ENCODE measurements at places on chromosomes 4 and X.

DNA sequence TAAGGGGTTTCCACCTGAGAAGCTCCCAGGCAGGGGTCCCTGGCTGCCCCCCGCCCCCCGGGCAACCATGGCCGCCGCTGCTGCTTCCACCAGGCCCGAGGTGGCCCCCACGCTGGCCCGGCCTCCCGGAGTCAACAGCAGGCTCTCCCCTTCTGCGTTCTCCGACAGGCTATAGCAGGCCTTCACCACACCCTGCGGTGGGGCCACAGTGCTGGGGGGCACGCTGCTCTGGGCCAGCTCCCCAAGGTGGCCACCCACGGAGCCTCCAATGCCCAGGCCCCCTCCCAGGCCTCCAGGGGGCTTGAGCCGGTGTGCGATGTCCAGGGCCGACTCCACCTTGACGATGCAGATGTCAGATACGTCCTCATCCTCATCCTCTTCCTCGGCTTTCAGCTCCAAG is 72.5 kb downstream of the UBE2K start:
- DNase-seq: no peak

DNA sequence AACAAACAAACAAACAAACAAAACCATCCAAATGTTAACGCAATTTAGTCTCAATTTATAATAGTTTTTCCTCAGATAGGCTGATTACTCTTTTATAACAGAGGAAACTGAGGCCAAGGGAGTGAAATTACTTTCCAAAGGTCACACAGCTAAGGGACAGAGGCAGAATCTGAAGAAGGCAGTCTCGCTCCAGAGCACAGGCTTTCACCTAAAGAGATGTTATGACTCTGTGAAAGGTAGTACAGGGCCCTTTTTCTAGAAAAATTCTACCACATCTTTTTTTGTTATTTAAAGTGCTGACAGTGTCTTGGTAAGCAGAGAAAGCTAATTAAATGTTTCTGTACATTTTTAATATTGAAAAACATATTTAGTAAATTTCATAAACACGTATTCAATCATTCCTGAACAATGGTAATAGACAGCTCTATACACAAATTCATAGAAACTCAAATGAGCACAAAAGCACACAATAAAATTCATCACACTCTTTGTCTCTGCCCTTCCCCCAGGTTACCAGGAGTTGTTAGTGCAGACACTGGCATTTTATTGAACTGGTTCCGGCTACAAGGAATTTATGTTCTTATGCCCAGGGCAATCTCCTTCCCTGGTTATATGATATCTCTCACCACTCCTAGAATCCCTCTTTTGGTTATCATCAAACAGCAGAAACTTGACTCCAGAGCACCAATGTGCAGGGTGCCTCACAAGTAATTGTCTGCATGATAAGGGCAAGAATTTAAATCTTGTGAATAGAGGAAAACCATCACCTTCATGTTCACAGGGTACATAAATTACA is 7.7 kb upstream of the APBB2 start:
- DNase-seq: no peak

DNA sequence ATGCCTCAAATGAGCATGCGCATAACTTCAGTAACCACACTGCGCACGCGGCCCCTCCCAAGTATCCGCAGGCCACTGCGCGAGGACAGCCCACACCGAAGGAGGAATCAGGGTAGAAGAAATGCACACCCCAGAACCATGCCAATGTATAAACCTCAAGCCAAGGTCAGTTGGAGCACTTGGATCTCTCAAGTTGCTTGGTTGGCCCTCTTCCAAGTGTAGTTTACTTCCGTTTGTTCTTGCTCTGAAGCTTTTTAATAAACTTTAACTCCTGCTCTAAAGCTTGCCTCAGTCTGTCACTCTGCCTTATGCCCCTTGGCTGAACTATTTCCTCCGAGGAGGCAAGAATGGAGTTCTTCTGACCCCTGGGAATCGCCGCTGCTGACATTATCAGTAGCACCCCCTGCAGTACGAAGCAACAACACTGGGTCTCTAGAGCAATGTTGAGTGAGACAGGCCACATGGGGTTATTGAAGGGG is 22.0 kb upstream of the SPINK2 start:
- DNase-seq: no peak

DNA sequence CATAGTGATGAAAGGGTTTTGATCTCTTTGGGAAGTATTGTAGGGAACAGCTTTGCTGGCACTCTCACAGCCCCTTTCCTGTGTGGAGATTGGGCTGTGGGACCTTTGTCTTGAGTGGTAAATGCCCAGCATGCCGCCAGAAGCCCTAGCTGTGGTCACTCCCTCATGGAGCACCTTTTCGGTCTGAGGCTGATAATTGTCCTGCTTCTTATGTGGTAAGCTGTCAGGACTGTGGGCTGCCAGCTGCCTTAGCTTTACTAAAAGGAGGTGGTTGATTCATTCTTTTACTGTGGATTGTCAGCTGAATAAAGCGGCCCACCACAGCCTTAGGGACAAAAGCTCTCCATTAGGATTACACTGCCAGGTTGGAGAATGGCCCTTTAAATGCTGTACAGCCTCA is 7.1 kb downstream of the PASD1 start:
- DNase-seq: no peak

DNA sequence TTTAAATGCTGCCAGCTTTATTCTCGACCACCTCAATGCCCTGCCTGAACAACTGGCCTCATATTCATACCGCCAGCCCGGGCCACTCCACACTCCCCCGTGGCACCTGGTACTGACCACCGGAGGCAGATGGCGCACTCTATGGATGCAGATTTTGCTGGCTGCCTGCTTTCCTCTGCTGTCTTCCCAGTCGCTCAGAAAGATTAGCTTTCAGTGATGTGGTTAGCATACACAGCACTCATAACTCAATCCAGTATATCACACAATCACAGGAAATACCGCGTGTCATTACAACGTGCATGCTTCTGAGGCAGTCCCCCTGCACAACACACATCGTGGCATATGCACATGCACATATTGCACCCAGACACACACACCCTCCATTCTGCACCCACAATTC is 147.2 kb upstream of the BCOR start:
- DNase-seq: no peak

- DNase-seq: no peak
Measured at GRCh38 chr4:137881641-137882040, 349.3 kb upstream of the PCDH18 start.

DNA sequence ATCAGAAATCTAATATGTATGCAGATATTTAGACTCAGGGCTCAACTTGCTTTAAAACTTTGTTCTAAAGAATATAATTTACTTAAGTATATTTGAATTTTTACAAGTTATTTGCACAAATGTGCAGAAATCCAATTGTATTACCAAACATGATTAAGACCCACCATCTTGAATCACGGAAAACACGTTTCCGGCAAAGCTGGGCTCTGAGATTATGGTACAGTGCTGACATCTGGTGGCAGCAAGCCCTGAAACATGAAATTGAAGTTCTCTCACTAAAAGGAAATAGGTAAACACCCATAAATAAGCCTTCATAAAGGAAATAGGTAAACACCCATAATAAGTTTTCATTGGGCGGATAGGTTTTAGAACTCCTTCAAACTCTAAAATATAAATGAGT is 98.3 kb upstream of the MAOA start:
- DNase-seq: no peak

All from cortex of kidney (tissue), 1 donor.